ENCODE measurements at places on chromosomes 13 and 19.

- DNase-seq = no peak
Observed at GRCh38 chr13:51681037-51681678, 96.9 kb downstream of the WDFY2 start.

DNA sequence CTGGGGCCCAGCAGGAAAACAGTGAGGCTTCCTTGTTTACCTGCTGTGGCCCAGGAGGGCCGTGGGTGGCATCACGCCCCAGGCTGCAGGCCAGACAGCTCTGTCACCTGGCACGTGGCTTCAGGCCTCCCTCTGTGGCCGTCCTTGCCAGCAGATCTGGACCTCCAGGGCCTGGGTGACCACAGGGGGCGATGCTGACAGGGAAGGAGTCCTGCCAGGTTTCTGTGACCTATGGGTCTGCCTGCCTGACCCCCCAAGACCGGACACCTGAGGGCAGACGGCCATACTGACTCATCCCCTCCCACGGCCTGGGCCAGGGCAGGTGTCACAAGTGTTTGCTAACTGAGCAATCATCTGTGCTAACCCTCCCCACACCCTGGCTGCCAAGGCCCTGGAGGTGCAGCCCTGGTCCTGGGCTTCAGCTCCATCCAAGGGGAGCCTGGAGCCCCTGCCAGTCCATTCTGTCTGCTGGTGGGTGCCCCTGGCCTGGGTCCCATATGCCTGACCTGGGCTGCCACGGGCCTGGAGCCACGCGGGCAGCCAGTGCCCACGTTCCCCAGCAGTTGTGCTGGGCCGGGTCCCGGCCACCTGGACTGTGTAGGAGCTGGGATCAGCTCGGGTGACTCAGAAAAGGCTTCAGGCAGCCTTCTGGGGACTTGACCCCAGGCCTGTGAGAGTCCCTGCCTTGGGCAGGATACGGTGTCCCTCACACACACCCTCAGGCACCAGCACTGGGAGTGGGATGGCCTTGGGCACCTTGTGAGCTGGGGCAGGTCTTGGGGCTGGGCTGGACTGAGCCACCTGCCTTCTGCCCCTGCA, 3.7 kb downstream of the CDC34 start:
- DNase-seq = no peak

DNA sequence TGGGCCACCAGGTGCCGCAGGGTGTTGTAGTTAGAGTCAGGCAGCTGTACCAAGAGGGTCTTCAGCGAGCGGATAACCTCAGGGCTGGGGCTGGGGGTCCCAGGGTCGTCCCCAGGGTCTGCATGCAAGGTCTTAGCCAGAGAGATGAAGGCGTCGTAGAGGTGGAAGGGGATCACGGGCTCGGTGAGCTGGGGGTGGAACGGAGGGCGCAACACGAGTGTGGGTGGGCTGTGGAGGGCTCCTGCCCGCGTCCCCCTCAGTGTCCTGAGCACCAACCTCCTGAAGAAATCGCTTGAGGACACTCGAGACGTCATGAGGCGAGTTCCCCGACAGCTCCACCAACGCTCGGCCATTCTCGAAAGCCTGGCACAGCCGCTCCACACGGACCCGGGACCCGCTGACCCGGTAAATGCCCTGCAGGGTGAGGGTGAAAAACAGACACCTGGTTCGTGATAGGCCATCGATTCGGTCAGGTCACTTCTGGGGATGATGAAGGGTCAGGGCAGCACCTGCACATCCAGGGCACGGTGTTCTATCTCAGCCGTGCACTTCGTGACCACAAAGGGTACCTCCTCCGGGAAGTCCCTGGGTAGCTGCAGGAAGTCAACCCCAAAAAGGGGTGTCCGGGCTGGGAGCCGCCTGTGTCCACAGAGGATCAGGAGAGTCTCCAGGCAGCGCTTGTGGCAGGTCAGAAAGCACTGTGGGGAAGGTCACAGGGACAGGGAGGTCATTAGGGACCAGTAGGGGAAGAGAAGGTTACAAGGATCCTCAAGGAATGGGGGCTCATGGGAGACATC, 6.7 kb upstream of the LPAR2 start:
- DNase-seq = no peak

GRCh38 chr13:62583466-62583865, 1167.8 kb upstream of the PCDH20 start:
- DNase-seq = no peak

DNA sequence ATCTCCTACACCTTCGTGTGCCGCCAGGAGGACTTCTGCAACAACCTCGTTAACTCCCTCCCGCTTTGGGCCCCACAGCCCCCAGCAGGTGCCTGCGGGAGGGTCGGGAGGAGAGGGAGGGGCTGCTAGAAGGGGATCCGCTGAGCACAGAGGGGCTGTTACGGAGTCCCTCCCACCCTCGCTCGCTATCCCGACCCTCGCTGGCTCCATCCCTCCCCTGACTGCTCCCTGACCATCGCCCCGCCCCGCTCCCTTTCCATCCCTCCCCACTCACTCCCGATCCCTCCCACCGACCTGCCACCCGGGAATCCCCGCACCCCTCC, 780 bp downstream of the CD177 start:
- DNase-seq = no peak

GRCh38 chr13:103516015-103516795, 450.0 kb upstream of the SLC10A2 start:
- no peak for DNase-seq

DNA sequence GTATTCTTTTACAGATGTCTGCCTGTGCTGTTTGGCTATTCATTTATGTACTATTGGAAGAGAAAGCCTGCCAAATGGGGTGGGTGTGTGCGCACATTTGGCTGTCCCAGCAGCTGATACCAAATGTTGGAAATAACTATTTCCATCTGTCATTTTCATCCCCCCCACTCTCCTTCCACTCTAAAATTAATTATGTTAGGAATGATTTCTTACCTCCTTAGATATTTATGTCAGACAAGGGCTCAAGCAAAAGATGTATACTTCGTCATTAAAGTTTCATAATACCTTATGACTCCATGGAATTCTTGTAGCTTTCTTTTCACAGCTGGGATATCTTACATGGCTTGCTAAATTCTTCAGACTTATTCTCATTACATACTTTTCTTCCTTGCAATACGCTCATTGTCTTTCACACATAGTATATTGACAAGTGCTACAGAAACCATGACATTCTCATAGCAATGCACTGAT, 18.6 kb downstream of the ITM2B start:
- peak; percentile 65 for DNase-seq

DNA sequence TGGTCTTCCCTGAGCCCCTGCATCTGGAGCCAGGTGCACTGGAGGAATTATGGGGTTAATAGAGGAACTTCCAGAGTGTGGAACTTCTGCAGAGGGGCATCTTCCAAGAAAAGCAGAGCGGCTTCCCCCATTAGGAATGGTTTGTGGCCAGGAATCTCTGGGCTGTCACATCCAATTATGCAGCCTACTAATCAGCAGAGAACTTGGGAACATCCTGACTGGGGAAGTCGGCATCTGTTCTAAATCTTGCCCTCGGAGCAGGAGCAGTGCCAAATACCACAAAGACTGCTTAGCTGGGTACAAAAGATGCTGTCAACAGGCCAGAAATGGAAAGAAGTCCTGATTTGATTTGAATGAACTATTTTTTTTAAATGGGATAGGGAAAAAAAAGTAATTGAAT, 435.1 kb downstream of the ZNF536 start:
- no peak for DNase-seq

- no peak for DNase-seq
Observed at GRCh38 chr13:99974296-99974938, 2.9 kb upstream of the ZIC5 start.

- DNase-seq = no peak
Observed at GRCh38 chr13:63093907-63094469, 1678.3 kb upstream of the PCDH20 start.

DNA sequence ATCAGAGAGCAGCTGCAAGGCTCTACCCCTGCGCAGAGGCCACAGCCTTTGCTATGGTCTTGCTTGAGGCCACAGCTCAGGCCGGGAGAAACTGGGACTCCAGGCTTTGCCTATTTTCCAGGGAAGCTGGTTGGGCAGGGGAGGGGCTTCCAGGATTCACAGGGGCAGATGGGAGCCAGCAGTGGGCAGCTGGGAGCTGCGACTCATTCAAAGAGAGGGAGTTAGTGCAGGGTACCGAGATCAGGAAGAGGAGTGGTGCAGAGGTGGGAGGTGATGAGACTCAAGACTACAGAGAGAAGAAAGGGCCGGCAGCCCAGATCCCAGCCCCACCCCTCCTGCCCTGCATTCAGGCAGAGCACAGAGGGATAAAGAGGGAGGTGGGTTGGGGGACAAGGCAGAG, 12.1 kb downstream of the ADGRE5 start:
- DNase-seq = no peak

DNA sequence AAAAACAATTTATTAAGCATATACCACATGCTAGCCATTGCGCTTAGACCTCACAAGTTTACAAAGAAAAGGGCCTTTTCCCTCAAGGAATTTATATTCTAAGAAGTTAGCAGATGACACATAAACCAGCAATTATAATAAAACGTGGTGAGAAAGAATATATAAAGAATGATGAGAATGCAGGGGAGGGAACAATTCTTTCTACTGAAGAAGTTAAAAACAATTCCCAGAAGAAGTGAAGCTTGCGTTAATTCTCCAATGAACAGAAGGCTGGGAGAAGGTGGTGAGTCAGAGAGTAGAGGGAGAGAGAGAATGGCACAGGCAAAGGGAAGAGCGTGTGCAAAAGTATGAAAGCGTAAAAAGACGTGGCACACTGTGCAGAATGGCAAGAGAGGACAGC, 69.5 kb upstream of the ZDHHC20 start:
- no peak for DNase-seq

DNA sequence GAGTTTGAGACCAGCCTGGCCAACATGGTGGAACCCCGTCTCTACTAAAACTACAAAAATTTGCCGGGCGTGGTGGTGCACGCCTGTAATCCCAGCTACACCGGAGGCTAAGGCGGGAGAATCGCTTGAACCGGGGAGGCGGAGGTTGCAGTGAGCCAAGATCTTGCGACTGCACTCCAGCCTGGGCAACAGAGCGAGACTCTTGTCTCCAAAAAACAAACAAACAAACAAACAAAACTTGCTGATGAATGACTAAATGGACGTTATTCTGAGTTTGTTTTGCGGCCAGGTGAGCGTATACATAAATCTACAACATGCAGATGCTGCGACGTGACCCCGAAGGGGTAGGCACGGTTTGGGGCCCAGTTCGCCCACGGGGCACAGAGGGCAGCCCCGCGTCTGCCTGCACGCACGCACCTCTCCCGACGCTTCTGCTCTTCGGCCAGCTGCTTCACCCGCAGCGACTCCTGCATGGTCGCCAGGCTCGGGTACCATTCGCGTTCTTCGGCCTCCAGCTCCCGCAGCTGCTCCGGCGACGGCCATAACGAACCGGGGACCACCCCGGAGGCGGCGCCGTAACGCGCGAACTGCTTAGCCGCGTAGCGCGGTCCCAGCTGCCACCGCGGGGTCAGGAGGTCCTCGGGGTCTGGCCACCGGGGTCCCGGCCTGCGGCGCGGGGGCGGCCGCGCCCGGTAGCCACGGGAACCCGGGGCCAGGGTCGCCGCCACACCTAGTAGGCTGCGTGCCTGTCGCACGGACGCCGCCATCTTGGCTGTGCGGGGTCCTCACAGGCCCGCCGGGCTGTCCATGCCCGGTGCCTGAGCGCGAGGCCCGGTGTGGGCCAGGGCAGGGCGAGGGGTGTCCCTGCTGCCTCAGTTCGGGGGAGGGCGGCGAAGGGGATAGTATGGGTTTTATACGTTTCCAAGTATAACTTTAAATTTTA, at the start of gene GADD45GIP1:
TSS of gene GADD45GIP1 (minus strand) at position 778 of the 943 bp plus-strand sequence. CDS start at position 767, 11 bp downstream.
- DNase-seq = peak; percentile 80

DNA sequence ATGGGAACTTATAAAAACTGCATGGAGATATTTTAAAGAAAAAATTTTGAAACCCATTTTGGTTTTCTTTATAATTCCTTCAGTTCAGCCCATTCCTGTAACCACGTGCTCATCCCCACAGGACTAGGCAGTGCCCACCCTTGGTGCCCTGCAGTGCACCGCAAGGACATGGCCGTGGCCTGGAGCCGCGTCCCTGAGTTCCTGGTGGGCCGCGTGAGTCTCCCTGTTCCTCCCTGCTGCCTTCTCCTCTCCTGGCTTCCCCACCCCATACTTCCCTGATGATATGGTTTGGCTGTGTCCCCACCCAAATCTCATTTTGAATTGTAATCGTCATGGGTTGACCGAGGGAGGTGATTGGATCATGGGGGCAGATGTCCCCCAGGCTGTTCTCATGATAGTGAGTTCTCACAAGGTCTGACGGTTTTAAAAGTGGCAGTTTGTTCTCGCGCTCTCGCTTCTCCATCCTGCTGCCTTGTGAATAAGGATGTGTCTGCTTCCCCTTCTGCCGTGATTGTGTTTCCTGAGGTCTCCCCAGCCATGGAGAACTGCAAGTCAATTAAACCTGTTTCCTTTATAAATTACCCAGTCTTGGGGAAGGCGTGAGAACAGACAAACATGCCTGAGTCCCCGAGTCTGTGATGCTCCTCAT, 31.6 kb upstream of the TFDP1 start:
- no peak for DNase-seq

- no peak for DNase-seq
Observed at GRCh38 chr13:75360170-75360569, 121.8 kb downstream of the TBC1D4 start.

- no peak for DNase-seq
Observed at GRCh38 chr19:9043524-9043923, 33.3 kb upstream of the MUC16 start.

GRCh38 chr19:7550987-7551761, 15.7 kb downstream of the PNPLA6 start:
- DNase-seq = peak; percentile 77

GRCh38 chr13:71320452-71320851, 546.6 kb downstream of the DACH1 start:
- no peak for DNase-seq

DNA sequence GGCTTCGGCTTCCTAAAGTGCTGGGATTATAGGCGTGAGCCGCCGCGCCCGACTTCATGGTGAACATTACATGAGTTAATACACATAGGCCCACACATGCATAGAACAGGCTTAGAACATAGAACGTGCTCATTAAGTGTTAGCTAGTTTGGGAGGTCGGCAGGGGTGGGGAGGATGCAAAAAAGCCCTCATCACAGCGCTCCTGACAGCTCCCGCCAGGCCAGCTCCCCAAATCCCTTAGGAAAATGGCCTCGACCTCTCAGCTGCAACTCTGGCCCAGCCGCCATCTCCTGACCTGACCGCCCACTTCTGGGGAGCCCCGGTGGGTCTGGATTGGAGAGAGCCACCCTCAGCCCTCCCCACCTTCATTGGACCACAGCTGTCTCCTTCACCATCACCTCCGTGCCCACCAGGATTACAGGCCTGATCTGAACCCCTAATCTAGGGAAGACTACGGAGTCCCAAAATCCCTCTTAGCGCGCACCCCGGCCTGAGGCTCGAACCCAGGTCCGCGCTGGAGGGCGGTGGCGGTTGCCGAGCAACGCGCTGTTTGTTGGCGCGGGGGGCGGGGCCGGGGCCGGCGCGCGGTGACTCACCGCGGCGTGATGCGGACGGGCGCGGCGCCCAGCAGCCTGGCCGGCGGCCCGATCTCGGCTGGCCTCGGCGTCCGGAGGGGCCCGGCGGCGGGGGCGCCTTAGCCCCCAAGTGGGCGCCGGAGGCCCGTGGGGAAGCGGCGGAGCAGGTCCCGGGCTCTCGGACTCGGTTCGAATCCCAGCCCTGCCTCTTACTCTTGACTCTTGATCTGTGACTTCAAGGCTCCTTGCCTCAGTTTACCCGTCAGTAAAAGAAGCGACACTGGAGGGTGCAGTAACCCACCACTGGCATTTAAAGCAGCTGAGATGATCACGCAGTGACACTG, 26.7 kb upstream of the NANOS3 start:
- DNase-seq = peak; percentile 93

Measured in hindlimb muscle (tissue), 1 donor.